ENCODE measurements at places on chromosomes 2 and 18.

DNA sequence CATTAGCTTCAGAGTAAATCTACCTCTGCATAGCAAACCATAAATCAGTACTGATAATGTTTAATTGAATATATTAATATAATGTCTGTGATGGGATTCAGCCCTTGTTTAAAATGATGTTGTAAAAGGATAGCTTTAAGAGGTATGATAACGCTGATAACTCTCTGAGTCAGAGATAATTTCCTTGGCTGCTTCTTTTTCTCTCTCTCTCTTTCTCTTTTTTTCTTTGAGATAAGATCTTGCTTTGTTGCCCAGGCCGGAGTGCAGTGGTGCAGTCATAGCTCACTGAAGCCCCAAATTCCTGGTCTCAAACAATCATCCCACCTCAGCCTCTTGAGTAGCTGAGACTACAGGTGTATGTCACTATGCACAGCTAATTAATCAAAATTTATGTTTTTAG lies 35.7 kb downstream of the CDH7 start:
- no peak for DNase-seq

DNA sequence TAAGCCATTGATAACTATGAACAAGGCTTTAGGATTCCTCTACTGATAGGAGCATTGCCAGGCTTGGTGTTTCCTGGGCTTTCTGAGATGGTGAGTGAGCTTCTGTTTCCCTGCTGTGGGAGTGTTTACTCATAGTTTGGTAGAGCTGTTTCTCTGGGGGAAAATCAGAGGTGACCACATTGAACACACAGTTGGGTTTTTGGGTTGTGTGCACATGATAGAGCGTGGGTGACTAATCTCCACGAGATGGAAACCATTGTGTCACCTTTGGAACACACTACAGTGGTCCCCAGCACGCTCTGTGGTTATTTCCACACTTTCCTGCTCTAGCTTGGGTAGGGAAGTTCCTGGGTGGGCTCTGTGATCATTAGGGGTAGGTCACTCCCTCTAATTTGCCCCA lies 5.4 kb downstream of the IL1R1 start:
- no peak for DNase-seq

GRCh38 chr2:100291152-100291970 lies 30.9 kb downstream of the LONRF2 start:
- DNase-seq = peak; percentile 36

DNA sequence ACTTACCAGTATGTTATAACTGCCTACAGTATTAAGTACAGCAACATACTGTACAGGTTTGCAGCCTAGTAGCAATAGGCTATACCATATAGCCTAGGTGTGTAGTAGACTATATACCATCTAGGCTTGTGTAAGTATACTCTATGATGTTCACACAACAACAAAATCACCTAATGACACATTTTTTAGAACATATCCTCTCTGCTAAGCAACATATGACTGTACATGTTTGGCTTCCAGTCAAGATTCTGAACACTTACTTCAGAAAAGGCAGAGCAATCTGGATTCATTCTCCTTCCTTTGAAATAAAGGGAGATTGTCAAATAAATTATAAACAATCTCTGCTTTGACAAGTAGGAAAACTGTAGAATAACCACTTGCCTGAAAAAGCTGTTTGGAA lies 81.8 kb downstream of the EXOC6B start:
- DNase-seq = no peak

DNA sequence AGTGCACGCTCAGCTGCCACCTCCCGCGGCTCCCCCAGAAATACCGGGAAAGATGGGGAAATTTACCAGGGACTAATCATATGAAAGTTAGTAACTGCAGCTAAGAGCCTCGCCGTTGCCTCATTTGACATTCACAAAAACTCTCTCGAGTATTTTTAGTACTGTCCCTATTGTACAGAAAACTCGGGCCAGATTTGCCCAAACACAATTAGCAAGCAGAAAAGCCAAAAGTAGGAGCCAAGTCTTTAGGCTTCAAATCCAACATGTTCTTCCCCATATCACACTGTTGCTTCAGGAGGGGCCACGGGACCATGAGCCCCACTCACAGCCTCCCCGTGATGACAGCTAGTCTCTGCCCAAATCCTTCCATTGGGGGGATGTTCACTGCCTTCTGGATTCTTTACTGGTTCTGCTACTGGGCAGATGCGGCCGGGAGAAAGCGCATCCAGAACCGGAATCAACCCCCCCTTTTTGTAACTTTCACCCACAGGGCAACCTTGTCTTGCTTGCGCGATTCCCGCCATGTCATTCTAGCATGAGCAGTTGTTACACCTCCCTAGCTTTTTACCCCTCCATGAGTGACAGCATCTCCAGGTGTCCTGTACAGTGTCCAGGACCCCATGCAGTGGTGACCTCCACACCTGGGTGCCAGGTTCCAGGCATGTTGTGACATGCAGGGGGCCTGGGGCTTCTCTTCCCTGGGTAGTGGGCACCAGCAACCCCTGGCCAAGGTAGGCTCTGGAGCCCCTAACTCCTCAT lies 35.2 kb downstream of the CENPO start:
- DNase-seq = no peak

- DNase-seq = no peak
Measured at GRCh38 chr2:20397811-20398447, 47.3 kb upstream of the PUM2 start.

DNA sequence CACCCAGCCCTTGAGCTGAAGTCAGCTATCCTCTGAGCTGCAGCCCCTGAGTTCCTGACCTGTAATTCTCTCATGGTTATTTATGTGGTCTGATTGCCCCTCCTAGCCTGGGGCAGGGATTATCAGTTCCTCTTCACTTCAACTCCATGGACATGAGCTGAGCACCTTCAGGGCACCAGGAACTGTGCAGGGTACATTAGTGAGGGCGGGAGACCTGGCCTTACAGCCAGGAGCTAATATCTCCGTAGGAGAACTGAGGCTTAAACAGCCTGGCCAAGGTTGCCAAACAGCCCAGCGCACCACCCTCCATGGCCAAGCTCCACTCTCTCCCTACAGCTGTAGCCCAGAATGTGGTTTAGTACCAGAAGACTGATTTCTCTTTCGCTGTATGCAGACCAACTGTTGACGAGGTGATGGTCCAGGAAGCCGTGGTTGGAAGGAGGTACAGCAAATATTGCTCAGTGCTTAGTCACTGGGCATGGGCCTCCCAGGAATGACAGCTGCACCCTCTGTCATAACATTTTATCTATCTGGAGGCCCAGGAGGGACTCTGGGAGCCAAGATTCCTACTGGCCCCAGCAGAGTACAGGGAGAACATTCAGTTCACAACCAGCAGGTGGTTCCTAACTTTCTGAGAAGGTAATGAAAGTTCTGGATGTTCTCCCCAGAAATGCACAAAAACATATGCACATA lies 228.7 kb upstream of the SIX2 start:
- DNase-seq = peak; percentile 85

DNA sequence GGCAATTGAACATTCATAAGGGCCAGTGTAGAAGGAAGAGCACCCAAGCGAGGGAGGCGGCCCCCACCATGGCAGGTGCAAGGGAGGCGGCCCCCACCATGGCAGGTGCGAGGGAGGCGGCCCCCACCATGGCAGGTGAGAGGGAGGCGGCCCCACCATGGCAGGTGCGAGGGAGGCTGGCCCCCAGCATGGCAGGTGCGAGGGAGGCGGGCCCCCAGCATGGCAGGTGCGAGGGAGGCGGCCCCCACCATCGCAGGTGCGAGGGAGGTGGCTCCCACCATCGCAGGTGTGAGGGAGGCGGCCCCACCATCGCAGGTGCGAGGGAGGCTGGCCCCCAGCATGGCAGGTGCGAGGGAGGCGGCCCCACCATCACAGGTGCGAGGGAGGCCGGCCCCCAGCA lies 24.7 kb upstream of the GPC1 start:
- DNase-seq = no peak

- no peak for DNase-seq
Measured at GRCh38 chr2:128451084-128452023, 132.7 kb upstream of the HS6ST1 start.

- DNase-seq = no peak
Measured at GRCh38 chr2:75379476-75380210, 180.3 kb upstream of the TACR1 start.
